ENCODE measurements at places on chromosomes 7 and 10. TPM values are rescaled to one million over a fixed set of nuclear protein-coding genes. Genes with fewer than 3 reads are reported as not detected.

DNA sequence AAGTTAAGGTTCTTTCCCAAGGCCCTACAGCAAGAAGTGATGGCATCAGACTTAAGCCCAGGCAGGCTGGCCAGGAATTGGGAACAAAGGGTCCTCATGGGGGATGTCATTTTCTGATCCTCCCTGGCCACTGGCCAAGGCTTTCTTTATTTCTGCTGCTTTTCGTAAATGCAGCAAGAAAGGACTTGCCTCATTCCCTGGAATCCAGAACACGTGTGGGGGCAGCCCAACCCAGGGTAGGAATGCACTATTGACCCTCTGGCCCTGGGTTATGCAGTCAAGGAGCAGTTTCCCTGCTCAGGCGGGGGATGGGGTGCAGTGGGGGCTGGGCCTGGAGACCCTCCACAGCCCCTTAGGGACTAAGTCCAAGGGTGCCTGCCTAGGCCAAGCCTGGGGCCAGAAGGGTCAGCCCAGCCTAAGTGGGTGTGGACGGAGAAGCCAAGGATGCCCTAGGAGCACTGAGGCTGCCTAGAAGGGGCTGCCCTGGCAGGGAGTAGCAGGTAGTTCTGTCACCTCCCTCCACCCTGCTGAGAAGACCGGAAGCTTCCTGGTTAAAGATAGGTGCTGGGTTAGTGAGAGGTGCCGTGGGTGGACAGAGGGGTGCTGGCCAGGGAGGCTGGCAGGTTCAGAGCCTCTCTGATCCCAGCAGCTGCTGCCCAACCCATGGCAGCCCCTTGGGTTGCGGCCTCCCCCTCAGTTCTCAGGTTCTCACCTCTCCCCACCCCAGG is 179.2 kb downstream of the SH3PXD2A start:
- no peak for DNase-seq

DNA sequence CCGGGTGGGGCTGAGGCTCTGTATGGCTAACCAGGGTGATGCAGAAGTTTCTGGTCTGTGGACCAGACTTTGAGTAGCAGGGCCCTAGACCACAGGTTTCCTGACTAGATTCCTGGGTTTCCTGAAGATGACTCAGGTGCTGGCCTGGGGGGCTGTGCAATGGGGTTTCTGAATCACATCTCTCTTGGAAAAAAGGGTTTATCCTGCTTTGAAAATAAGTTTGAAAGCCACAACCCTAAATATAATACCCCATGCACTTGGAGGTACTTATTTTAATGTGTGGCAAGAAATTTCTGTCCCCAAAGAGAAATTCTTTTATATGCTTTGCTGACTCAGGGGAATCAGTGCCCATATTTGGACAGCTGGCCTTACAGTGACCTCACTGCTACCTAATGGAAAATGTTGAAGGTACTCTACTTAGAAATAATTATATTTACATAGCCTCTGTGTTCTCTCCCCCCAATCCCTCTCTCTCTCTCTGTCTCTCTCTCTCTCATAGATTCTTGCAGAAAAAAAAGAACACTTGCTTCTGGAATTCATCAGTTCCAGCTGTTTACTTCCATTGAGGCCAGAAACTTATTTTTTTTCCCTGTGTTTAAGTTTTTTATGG is 184.4 kb upstream of the LYZL2 start:
- peak; percentile 64 for DNase-seq

DNA sequence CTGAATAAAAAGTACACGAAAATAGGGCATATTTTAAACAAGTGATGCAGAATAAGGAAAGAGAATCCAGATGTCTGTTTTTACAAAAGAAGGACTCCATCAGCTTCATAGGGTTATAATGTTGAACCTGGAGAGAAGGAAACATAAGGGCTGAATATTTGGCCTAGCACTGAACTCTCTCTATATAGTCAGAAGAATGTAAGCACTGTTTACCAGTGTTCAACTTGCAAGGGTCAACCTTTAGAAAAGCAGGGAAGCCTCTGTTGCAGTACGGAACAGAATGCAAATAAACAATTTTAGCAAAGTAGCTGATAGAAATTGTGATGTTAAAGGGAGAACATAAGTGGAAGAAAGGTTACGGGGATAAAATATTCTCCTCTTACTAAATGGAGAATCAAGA is 16.2 kb downstream of the CDK6 start:
- DNase-seq: no peak

DNA sequence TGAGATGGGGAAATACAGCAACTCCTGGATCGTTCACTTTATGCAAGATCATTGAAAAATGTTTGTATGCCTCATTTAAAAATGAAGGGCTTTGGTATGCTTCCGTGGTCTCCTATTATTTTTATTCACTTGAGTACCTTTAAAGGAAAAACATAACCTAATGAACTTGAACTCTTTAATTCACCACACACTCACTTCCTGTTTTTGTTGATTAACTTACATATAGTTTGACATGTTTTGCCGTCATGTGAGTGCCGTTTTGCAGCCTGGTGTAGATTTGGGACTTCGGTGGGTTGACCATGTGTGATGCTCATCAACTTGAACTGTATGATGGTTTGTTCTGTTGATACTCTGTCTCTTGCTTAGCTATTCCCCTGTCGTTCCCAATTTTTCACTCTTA is 28.9 kb downstream of the CASP7 start:
- no peak for DNase-seq

DNA sequence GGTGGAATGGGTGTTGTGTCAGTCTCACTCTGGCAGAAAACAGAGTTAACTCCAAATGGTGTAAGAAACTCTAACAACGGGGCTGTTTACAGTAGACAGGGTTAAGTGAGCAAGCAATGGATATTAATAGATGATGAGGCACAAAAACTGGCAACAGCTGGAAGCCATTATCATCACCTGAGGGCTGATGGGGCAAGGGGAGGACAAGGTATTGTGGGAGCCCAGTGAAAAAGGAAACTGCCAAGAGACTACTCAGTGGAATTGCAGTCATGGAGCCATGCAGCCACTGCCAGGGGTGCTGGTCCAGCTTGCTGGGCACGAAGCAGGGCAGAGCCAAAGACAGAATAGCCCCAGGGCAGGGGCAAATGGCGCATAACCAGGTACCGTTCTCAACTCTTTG is 260.7 kb downstream of the BICC1 start:
- DNase-seq: no peak

DNA sequence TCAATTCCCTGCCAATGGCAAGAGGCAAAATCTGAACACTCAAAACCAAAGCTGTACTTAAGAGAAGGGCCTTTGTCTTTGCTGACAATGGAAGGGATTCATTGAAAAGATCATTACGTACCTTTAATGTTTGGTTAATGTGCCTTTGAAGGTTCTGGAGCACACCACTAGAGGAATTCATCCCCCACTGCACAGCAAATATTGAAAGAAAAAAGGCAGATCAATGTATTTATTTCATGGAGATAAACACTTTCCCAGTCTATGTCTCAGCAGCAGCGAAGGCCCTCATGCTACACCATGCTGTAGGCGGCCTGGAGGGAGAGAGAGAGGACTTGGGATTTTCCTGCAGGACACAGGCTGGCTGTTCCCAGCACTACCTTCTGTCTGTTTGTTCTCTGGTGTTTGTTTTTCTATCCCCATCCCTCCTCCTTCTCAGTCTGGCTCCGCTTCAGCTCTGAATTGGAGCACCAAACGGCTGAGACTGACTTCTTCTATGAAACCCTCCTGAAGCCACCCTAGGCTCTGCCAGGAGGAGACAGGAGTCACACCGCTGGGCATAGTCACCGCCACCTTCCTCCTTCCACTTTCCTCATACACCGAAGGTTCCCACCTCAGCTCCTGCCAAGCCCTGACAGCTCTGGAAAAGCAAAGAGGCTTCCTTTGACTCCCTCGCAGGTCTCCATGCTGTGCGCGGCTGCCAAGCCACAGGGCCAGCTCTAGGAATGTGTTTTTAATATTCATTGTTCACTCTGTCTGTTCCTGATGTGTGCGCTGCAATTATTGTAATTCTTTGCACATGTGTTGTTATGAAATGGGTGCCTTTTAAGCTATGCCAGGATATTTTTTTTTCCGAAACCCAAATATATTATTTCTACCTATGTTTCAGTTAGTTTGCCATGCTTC is 301.5 kb downstream of the FZD1 start:
- no peak for DNase-seq

DNA sequence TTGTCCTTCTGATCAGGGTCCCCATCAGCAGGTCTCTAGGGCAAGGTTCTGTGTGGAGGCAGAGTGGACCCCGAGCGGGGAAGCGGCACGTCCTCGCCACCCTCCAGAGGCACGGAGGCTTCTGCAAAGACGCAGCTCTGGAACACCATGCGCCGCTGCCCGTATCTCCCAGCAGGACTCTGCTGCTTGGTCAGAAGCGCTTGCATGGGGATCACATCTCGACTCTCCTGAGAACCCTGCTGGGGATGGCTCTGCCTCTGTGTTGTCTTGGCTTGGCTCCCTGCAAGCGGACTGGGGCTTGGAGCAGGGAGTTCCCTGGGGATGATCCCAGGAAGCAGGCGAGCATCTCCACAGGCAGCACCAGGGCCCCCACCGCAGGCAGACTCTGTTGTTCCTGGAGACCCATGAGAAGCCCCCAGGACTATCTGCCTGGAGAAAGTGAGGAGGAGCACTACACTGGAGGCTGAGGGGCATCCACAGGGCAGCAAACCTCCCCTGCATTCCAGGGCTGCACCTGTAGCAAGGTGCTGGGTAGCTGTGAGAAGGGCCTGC is 520.5 kb downstream of the GLRX3 start:
- DNase-seq: no peak

- no peak for DNase-seq
Measured at GRCh38 chr7:138162236-138162635, 86.0 kb downstream of the AKR1D1 start.

GRCh38 chr10:90787393-90788198 is 70.2 kb downstream of the HTR7 start:
- DNase-seq: peak; percentile 33

GRCh38 chr7:45157653-45158401 is at the start of gene RAMP3:
TSS of gene RAMP3 (plus strand) at chr7:45157791. CDS start at chr7:45157829, 38 bp downstream.
- DNase-seq: no peak

DNA sequence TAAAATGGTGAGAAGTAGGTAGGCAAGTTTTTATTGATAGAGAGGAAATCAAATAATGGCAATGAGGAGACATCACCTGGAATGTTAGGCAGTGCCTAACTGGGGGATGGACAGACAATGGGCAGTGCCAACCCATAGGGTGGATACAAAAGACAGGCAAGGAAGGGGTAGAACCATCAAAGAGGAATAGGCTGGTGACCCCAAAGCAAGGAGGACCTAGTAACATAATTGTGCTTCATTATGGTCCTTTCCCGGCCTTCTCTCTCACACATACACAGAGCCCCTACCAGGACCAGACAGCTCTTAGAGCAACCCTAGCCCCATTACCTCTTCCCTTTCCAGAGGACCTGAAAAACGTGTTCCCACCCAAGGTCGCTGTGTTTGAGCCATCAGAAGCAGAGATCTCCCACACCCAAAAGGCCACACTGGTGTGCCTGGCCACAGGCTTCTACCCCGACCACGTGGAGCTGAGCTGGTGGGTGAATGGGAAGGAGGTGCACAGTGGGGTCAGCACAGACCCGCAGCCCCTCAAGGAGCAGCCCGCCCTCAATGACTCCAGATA is 30.0 kb downstream of the PRSS2 start:
- DNase-seq: no peak

GRCh38 chr10:97770255-97770654 is 1.5 kb downstream of the SFRP5 start:
- no peak for DNase-seq

Gene SCART1
- 0.47 TPM for total RNA-seq

Gene ITGB8
- total RNA-seq: 107 TPM

Gene MMP21
- total RNA-seq: not detected

Gene CDHR1
- 0.29 TPM for total RNA-seq

Gene PRKAG2
- 7.3 TPM for total RNA-seq

Gene GPRIN2
- total RNA-seq: not detected

Gene MMD2
- total RNA-seq: not detected

All from H4 (cell line).